Fibroblast of lung (primary cell): ENCODE measurements at places on chromosomes 6 and 20. TPM values are rescaled to one million over a fixed set of nuclear protein-coding genes. Genes with fewer than 3 reads are reported as not detected.

DNA sequence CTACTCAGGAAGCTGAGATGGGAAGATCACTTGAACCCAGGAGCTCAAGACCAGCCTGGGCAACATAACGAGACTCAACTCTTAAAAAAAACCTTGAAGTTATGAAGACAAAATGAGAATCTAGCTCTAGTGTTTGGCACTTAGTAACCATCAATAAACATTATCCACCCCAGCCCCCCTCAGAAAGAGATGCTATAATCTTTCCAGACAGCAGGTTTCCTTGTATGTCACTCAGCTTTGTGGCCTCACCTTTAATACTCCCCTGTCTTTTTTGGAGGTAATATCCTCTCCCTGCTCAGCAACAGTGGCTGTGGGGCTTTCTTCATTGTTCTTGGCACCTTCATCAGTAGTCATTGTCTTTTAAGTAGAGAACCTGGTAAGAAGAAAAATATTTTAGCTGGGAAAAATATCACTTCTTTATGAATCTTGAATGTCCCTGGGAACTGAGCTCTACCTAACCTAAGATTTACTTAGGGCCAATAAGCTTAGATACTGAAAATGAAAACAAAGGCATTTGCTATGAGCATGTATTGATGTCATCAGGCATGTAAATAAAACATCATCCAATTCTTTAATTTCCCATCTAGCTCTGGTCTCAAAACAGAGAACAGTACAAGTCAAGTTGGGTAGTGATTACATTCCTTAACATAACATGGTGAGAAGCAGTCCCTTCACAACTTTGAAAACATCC lies 46.1 kb downstream of the FKBP5 start:
- no peaks in the 10 kb centered on the region for H3K4me1 ChIP-seq
- no peaks in the 10 kb centered on the region for H3K36me3 ChIP-seq
- no peak overlapping the region for H3K4me3 ChIP-seq
- H3K27me3 ChIP-seq = no peaks in the 10 kb centered on the region
- H3K27ac ChIP-seq = no peak overlapping the region

The MUCL3 gene
- total RNA-seq = not detected in 2 replicates

GRCh38 chr6:163525926-163526325 lies 111.4 kb downstream of the QKI start:
- H3K27me3 ChIP-seq = no peaks in the 10 kb centered on the region
- H3K27ac ChIP-seq = no peak overlapping the region
- H3K36me3 ChIP-seq = no peaks in the 10 kb centered on the region
- no peak for DNase-seq
- H3K4me3 ChIP-seq = no peak overlapping the region

The FAM209B gene
- not detected in 2 replicates for total RNA-seq

GRCh38 chr6:22699151-22699550 lies 129.8 kb downstream of the HDGFL1 start:
- H3K4me1 ChIP-seq = no peaks in the 10 kb centered on the region
- H3K36me3 ChIP-seq = no peaks in the 10 kb centered on the region
- no peak overlapping the region for H3K4me3 ChIP-seq
- H3K27me3 ChIP-seq = no peaks in the 10 kb centered on the region
- H3K27ac ChIP-seq = no peak overlapping the region
